ENCODE measurements at places on chromosomes 5 and 9. TPM values are rescaled to one million over a fixed set of nuclear protein-coding genes. Genes with fewer than 3 reads are reported as not detected.

DNA sequence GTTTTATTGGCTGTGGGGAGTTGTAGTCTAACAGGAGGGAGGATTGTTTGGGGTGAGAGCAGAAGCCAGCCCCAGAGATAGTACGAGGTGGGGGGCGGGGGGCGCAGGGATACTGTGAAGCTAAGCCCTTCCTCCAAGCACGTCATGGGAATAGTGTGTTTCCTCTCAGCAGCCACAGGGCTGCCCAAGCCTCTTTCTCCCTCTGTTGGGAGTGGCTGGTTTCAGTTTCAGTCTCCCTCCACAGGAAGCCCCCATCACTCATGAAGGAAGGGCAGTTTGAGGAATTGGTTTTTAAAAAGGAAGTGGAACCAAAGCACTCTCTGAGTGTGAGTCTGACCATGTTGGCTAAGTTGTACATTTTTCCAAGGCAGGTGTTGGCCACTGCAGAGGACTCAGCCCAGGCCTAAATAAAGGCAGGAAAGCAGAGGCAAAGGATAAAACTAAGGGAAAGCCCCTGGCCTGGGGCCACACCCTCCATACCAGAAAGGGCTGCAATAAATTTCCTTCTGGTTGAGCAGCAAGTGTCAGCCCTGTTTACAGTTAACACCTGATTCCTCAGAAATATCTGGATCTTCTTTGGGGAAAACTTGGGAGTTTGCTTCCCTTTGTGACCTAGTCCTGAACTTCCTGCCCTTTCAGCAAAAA is 3.2 kb downstream of the RAB24 start:
- peak; percentile 58 for DNase-seq

DNA sequence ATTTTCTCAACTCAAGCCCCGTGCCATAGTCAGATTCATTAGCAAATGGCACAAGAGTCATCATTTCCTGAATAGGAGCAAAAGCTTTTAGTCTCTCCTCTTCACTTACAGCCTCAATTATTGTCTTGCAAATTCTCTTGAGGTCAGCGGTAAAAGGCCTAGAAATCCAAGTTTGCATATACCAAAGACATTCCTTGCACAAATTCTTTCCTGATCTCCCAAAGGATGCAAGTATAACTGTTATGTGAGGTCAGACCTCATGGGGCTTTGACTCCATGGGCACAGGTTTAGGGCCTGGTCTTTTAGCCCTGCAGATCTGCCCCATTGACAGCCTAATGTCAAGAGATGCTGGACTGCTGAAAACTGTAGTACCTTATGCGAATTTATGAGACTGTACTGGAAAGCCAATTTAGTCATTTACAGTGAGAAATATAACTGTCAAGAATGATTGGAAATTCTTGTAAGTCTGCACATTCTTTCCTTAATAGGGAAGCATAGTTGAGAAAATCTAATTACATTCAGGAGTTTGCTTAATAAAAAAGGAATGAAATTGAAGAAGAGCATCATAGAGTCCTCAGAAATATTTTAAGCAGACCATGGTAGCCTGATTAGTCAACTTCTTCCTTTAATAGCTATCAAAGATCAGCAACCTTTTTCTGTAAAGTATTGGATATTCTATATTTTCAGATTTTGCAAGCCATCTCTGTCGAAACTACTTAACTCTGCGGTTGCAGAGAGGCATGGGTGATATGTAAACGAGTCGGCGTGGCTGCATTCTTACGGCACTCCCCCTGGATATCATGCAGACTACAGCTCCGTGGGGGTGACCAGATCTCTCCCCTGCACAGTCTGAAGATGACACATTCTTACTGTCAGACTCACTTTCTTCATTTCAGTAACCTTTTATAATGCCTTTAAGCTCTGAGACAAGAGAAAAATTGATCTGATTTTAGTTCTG is 45.2 kb downstream of the GCNT4 start:
- no peak for DNase-seq

DNA sequence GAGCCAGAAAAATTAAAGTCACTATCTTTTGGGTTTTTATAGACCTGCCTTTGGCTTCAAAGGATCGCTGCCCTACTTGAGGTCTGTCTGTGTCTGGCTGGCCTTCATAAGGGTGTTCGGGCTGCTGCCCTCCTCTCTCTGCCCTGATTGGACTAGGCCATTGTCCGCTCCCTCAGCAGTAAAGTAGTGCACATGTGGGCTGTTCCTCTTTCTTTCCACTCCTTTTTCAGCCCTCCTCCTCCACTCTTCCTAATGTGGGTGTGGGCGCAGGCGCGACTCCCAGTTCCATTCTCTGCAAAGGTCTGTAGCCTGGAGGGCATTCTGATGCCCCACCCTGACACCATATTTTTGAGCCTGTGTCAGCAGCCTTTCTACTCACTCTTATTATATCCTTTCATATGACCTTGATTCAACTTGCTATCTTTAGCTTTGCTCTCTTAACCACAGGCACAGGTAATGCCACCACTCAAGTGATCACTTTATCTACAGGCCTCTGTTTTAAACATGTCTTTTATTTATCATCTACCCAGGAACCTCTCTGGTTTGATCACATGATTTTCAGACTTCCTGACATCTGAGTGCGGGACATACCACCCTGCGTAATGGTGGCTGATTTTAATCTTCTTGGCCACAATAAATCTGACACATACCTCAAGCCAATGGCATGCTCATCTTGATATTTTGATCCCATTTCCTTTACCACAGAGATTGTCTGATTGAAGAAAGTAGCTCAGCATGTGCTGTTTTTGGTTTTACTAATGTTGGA is 144.5 kb downstream of the AOPEP start:
- DNase-seq: peak; percentile 96

- peak; percentile 83 for DNase-seq
Observed at GRCh38 chr5:113487781-113488644, at the start of gene MCC. MCC (minus strand) TSS chr5:113488453.

The PCDHB7 gene
- total RNA-seq: 2.1 TPM

The RNF180 gene
- not detected for total RNA-seq

Data from M059J (cell line).